ENCODE measurements at places on chromosomes 16 and 17. TPM values are rescaled to one million over a fixed set of nuclear protein-coding genes. Genes with fewer than 3 reads are reported as not detected.

The PLA2G10 gene
- not detected for total RNA-seq

The P2RX5 gene
- total RNA-seq = 24.6 TPM

The TMEM114 gene
- total RNA-seq = not detected

The CEP112 gene
- 5.0 TPM for total RNA-seq

The ADAD2 gene
- total RNA-seq = not detected
